ENCODE measurements at places on chromosomes 1 and 21. TPM values are rescaled to one million over a fixed set of nuclear protein-coding genes. Genes with fewer than 3 reads are reported as not detected.

Gene SPRR5
- total RNA-seq = not detected

Gene PTPRU
- 105 TPM for total RNA-seq

Gene SPOCD1
- 1.3 TPM for total RNA-seq

Gene CRYBG2
- 18.4 TPM for total RNA-seq

Gene SETDB1
- 47.4 TPM for total RNA-seq

DNA sequence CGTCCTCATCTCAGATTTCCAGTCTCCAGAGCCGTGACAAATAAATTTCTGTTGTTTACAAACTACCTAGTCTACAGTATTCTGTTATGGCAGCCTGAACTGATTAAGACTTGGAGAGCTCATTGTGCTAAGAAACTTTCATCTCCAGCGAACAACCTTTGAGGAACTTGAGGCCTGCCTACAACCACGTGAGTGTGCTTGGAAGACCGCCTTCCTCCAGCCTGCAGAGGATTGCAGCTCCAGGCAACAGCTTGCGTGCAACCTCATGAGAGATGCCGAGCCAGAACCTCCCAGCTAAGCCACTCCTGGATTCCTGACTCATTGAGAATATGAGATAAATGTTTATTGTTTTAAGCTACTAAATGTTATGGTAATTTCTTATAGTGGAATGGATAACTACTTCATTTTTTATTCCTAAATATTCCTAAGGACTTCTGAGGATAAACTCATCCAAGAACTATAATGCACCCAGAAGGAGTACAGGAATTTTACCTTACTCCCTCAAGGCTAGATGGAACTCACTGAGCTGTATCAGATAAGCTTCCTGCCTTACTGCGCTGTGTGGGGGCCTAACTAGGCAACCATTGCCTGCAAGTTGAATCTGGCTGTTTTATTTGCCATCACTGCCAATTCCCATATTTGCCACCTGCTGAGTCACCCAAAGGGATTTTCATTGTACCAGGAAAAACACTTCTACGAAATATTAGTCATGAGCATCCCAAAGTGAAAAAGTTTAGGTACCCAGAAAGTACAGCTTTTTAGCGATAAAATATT, 17.6 kb downstream of the FAM177B start:
- H3K27me3 ChIP-seq = no peaks in the 10 kb centered on the region
- no peak for DNase-seq
- H3K27ac ChIP-seq = no peak overlapping the region
- H3K4me3 ChIP-seq = no peak overlapping the region

DNA sequence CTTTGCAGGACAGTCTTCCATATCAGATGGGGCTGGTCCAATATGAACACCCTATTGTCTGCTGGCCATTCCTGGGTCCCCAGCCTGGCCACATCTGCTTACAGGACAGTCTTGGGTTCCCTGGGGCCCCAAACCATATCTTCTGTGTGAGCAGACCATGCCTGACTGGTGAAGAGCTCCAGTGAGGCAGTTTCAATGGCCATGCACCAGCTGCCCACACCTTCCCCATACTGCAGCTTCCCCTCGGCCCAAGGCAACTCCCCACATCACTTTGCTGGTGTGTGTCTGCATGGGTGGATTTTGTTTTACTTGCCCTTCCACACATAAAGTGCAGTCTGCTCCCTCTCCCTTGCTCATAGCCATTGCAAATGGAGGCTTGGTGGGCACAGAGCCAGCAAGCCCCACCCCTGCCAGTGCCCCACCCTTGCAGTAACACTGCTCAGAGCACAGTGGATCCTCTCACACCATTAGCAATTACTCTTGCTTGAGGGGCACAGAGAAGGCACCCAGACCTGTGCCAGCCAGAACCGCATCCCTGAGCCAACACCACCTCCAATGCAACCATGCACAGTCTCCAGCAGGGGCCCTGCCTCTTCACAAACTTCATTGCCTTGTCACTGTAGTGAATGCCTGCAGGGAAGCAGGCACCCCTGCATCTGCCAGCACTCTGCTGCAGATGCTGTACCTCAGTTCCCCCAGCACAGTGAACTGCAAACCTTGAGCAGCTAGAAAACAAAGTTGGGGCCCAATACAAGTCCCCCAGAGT, 474.5 kb upstream of the BEND5 start:
- no peaks in the 10 kb centered on the region for H3K36me3 ChIP-seq
- DNase-seq = peak; percentile 33
- H3K4me1 ChIP-seq = no peaks in the 10 kb centered on the region
- no peak overlapping the region for H3K4me3 ChIP-seq
- H3K27me3 ChIP-seq = no peaks in the 10 kb centered on the region
- H3K27ac ChIP-seq = no peak overlapping the region

GRCh38 chr1:91742848-91743292, 143.1 kb downstream of the TGFBR3 start:
- no peaks in the 10 kb centered on the region for H3K4me1 ChIP-seq
- H3K36me3 ChIP-seq = no peaks in the 10 kb centered on the region
- H3K27ac ChIP-seq = no peak overlapping the region
- no peak for DNase-seq
- no peaks in the 10 kb centered on the region for H3K27me3 ChIP-seq

DNA sequence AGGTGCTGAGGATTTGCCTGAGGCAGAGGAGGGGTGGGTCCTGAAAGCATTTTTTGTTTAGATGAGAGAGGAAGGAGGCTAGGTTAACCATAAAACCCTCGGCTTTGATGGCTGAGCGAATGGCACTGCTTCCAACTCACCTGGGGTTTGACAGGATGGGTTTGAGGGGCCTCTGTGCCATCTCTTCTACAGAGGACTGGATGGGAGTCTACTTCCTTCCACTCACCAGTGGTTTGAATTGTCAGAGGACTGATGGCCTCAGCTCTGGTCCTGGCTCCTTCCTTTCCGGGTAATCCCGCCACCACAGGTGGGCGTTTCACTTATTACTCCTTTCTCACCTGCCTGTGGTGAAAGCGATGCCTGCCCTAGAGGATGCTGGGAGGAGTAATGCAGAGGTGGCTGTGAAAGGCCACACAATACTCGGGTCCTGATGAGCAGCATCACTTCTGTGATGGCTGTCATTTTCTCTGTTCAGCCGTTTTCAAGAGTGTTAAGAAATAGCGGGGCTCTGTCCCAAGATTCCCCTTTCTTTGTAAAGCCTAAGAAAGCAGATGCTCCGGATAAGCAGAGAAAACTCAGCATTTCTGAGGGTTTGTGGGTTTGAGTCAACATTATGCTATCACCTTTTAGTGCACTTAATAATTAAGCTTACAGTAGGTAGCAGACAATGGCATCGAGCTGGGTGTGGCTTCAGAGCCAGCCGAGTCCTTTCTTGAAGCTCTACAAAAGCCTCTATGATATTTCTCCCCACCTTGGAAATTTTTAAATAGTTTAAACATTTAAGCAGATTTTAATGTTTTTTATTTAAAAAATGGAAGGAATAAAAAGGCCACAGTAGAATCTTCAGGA, 220.7 kb downstream of the HLX start:
- H3K27me3 ChIP-seq = no peaks in the 10 kb centered on the region
- H3K36me3 ChIP-seq = no peaks in the 10 kb centered on the region
- H3K4me1 ChIP-seq = no peaks in the 10 kb centered on the region
- H3K4me3 ChIP-seq = no peak overlapping the region
- no peak overlapping the region for H3K27ac ChIP-seq

DNA sequence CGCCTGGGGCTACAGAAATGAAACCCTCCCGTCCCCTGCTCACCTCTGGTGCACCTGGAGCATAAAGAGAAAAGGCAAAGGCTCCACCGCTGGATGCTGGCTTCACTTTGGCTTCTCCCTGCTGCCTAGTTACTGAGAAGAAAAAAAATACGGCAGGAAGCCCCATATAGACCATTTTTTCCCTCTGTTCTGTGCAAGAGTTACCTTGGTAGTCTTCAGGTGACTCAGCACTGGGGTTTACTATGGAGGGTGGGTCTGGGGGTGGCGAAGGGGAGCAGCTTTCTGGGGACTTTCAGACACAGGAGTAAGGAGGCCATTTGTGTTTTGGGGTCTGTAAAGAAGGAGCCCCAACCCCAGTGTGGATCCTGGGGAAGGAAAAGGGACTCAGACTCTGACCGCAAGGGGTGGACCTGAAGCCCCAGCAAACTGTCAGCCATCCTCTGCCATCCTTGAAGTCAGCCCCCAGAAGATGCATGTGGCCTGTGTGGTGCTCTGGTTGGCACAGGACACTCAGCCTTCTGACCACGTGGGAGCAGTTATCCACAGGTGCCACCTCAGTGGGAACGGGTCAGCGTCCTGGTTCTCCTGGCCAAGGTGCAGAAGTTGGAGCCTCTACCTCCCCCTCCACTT, 25.9 kb upstream of the EPS8L3 start:
- H3K27me3 ChIP-seq = no peaks in the 10 kb centered on the region
- H3K4me3 ChIP-seq = no peak overlapping the region
- H3K27ac ChIP-seq = no peak overlapping the region
- no peak for DNase-seq
- H3K36me3 ChIP-seq = no peaks in the 10 kb centered on the region

- peaks cover 34% of the 10 kb centered on the region for H3K4me1 ChIP-seq
- peak; percentile 26 for DNase-seq
- H3K27ac ChIP-seq = peak overlapping the region; percentile 28
- H3K27me3 ChIP-seq = no peaks in the 10 kb centered on the region
Observed at GRCh38 chr1:42340093-42340492, 5.1 kb upstream of the FOXJ3 start.

DNA sequence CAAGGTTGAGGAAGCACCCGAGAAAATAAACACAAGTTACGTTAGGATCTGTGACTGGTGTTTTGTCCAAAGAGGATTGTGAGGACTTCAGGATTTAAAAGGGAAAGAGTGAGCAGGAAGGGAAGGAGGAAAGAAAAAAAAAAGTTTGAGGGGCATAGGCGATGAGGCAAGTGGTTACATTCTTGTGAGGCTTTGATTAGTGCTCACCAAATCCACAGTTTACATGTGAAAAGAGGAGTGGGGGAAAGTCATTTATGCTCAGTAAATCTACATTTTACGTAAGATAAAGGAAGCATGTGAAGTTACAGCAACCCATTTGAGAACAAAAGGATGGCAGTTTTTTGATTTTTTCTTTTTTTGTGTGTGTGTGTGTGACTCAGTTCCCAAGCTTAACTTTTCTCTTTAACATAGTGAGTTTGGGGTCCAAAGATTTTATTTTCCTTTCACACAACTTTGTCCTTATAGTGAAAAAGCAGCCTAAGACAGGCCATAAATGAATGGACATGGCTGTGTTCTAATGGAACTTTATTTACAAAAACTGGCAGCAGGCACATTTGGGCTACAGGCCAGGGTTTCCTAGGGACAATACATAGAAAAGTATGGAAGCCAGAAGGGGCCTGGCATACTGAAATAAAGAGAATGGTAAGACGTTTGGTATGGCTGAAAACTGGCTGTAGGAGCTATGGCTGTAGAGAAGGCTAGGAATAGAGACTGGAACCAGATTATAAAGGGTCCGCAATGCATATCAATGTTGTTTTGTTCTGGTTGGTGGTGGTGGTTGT, 121.7 kb downstream of the FGGY start:
- H3K27me3 ChIP-seq = no peaks in the 10 kb centered on the region
- H3K4me3 ChIP-seq = no peak overlapping the region
- DNase-seq = peak; percentile 44
- no peaks in the 10 kb centered on the region for H3K36me3 ChIP-seq

DNA sequence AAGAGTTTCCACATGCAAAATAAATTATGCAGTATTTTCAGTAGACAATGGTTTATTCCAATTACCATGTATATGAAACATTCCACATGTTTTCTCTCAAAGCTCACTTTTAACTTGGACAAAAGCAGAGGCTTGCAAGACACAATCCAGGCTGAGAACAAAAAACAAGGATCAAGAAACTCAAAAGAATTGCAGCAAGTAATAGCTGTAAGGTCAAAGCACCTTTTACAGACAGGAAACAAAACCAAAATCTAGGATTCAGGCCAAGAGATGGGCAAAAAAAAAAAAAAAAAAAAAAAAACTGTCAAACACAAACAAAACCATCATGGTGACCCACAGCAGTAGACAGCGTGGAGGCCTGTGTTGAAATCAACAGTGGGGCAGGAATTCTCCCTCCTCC, 9.3 kb downstream of the RGS1 start:
- H3K27me3 ChIP-seq = no peaks in the 10 kb centered on the region
- H3K4me1 ChIP-seq = no peaks in the 10 kb centered on the region
- DNase-seq = no peak
- H3K27ac ChIP-seq = no peak overlapping the region

DNA sequence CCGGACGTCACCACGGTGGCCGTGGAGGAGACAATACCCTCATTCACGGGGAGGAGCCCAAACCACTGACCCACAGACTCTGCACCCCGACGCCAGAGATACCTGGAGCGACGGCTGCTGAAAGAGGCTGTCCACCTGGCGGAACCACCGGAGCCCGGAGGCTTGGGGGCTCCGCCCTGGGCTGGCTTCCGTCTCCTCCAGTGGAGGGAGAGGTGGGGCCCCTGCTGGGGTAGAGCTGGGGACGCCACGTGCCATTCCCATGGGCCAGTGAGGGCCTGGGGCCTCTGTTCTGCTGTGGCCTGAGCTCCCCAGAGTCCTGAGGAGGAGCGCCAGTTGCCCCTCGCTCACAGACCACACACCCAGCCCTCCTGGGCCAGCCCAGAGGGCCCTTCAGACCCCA, 7.0 kb downstream of the TNFRSF14 start:
- no peak overlapping the region for H3K4me3 ChIP-seq
- no peak overlapping the region for H3K27ac ChIP-seq
- no peaks in the 10 kb centered on the region for H3K4me1 ChIP-seq
- no peaks in the 10 kb centered on the region for H3K27me3 ChIP-seq

GRCh38 chr1:99636647-99637175, 9.2 kb upstream of the PALMD start:
- H3K27me3 ChIP-seq = no peaks in the 10 kb centered on the region
- no peaks in the 10 kb centered on the region for H3K4me1 ChIP-seq
- DNase-seq = no peak
- no peak overlapping the region for H3K27ac ChIP-seq
- no peak overlapping the region for H3K4me3 ChIP-seq

DNA sequence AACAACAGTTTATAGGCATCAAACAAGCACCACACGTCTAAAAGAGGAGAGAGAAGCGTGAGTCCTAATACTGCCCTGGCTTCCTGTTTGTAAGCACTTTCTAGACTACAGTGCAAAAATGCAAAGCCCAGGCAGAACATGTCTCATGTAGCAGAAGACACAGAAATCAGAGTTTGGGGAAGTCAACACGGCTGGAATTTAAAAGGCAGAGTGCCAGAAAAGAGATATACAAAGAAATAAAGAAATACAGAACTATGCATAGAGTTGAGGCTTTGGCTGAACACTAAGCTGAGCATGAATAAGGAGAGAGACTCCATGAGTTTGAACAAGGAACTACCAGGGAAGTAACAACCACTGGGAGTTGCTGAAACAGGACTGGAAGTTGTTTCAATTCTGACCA, 566.6 kb upstream of the NR5A2 start:
- H3K27ac ChIP-seq = no peak overlapping the region
- DNase-seq = peak; percentile 5
- no peaks in the 10 kb centered on the region for H3K4me1 ChIP-seq
- no peaks in the 10 kb centered on the region for H3K27me3 ChIP-seq
- no peak overlapping the region for H3K4me3 ChIP-seq
- no peaks in the 10 kb centered on the region for H3K36me3 ChIP-seq

- DNase-seq = peak; percentile 87
- no peak overlapping the region for H3K4me3 ChIP-seq
- H3K27ac ChIP-seq = no peak overlapping the region
- no peaks in the 10 kb centered on the region for H3K36me3 ChIP-seq
Observed at GRCh38 chr21:27700974-27701614, 734.2 kb upstream of the ADAMTS5 start.
